ENCODE measurements at places on chromosomes 13 and 19.

DNA sequence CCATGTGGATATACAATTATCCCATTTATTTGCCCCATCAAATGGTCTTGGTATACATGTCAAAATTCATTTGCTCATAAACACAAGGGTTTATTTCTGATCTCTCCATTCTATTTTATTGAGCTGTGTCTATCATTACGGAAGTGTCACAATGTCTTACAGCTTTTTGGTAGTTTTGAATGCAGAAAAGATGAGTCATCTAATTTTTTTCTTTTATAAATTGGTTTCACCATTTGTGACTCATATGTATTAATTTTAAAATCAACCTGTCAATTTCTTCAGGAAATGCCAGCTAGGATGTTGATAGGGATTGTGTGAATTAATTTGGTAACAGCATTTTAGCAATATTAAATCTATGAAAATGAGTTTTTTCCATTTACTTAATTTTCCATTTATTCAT lies 2549.4 kb downstream of the PCDH9 start:
- DNase-seq, result no peak

DNA sequence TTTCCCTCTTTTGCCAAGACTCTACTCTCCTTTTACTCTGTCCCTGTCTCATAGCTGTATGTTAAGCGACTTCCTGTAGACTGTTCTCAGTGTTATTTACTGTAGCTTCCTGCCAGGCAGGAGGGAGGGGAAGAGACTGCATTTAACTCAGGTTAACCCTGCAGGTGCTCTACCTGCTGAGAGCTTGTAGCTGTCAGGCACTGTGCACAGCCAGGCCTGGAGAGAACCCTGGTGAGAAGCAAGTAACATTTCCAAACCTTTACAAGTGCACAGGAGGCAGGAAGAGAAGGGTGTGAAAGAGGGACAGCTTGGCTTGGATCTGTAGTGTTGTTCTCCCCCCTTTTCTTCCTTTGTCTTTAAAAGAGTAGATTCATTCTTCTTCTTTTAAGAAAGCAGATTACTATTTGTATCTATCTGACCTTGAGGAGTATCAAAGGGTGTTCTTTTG lies 167.1 kb downstream of the LMO7 start:
- no peak for DNase-seq

GRCh38 chr19:21586311-21587116 lies 81.1 kb downstream of the ZNF429 start:
- DNase-seq, result no peak

DNA sequence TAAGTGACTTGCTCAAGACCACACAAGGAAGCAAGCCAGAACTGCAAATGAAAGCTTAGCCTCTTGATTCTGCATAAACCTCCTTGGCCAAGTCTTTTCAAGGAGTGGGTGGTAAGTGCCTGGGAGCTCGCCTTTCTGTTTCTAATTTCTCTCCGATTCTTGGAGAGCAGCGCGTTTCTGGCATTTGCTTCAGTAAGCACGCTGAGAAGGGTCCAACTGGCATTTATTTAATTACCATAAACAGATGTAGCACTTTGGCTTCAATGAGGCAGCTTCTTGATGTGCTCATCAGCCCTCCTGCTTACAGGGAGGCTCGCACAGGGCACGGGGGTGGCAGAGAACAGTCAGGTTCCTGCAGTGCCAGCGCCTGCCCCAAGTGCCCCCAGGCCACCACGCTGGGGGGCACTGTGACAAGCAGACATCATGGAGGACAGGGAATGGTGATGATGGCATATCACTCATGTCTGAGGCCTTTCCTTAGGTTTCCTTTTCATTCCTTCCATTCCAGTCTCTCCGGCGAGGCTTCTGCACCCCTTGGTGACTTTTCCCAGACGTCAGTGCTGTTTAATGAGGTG lies 13.3 kb downstream of the SIAH3 start:
- no peak for DNase-seq

- no peak for DNase-seq
Observed at GRCh38 chr19:4577020-4577782, 17.7 kb upstream of the SEMA6B start.

GRCh38 chr13:64206430-64207225 lies 2791.0 kb upstream of the PCDH20 start:
- DNase-seq, result no peak

GRCh38 chr13:23161481-23161825 lies 19.3 kb upstream of the SGCG start:
- DNase-seq, result no peak

DNA sequence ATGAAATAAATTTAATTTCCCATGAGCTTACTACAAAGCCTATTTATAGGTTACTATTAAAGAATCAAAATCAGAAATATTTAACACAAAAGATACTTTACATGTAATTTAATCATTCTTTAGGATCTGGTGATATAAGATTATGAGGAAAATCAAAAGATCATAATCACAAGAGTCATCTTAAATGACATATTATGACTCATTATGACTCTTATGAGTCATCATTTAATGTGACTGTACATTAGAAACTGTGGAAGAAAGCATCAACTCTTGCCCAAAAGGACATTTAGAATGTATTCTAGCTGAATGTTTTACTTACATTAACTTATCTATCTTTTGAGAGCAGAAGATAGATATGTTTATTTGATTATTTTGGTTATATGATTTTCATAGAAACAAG lies 458.6 kb downstream of the DCT start:
- peak; percentile 32 for DNase-seq

- DNase-seq, result peak; percentile 74
Observed at GRCh38 chr13:102846261-102847015, 606 bp downstream of the ERCC5 start.

- DNase-seq, result peak; percentile 72
Observed at GRCh38 chr19:42281827-42282762, 13.0 kb downstream of the CIC start.

DNA sequence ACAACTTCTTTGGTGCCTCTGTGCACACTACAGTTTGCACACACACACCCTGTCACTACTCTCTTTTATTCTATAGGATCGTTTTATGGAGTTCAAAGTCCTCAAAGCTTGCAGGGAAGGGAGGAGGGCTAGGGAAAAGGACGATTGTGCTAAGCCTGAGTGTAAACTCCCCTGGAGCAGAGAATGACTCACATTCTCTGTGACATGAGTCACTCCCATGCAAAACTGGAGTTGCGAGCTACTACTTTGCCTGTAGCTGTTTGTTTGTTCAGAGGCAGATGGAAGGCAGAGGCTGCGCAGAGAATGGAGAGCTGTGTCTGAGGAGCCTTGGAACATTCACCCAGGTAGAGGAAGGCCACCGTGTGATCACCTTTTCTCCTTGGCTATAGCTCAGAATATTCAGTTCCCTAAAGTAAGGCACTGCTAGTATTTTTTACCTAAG lies 80.5 kb upstream of the MBNL2 start:
- DNase-seq, result peak; percentile 87

DNA sequence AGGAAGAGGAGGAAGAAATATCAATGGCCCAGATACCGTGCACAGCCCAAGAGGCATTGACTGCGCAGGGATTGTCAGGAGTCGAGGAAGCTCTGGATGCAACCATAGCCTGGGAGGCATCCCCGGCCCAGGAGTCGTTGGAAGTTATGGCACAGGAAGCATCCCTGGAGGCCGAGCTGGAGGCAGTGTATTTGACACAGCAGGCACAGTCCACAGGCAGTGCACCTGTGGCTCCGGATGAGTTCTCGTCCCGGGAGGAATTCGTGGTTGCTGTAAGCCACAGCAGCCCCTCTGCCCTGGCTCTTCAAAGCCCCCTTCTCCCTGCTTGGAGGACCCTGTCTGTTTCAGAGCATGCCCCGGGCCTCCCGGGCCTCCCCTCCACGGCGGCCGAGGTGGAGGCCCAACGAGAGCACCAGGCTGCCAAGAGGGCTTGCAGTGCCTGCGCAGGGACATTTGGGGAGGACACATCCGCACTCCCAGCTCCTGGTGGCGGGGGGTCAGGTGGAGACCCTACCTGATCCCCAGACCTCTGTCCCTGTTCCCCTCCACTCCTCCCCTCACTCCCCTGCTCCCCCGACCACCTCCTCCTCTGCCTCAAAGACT lies 36.0 kb downstream of the KEAP1 start:
- DNase-seq, result no peak

DNA sequence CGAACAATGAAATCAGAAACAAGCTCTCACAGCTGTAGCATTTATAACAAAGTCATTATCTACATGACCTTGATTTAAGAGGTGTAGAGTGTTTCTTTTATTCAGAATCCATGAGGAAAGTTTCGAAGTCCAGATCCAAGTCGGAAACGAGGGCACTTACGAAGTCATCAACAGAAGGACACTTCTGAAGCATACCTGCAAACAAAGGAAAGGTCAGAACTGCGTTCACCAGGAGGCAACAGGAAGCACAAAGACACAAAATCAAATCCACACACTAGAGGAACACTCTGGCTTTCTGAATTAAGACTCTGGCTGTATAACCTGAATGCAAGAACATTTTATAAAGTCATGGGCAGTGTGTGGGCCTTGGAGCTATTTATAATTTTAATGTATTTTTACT lies 158.9 kb downstream of the MIPEP start:
- no peak for DNase-seq

All from adipocyte (in vitro differentiated cells).